ENCODE measurements at places on chromosomes 5 and 9. TPM values are rescaled to one million over a fixed set of nuclear protein-coding genes. Genes with fewer than 3 reads are reported as not detected.

FOXI1 gene
- not detected for total RNA-seq

- no peak for DNase-seq
Measured at GRCh38 chr5:141484641-141485311, at the start of gene PCDHGC4. Gene PCDHGC4, plus strand, starts transcription at chr5:141485030. Its CDS starts 144 bp downstream, at chr5:141485174.

GRCh38 chr5:143886096-143886495, 74.1 kb downstream of the HMHB1 start:
- no peak for DNase-seq

TRIM32 gene
- 7.4 TPM for total RNA-seq

- DNase-seq: no peak
Measured at GRCh38 chr5:80804332-80804731, 149.5 kb upstream of the DHFR start.

- no peak for DNase-seq
Measured at GRCh38 chr5:61327760-61328753, 4.0 kb upstream of the ZSWIM6 start.

KIF12 gene
- total RNA-seq: 0.10 TPM

DNA sequence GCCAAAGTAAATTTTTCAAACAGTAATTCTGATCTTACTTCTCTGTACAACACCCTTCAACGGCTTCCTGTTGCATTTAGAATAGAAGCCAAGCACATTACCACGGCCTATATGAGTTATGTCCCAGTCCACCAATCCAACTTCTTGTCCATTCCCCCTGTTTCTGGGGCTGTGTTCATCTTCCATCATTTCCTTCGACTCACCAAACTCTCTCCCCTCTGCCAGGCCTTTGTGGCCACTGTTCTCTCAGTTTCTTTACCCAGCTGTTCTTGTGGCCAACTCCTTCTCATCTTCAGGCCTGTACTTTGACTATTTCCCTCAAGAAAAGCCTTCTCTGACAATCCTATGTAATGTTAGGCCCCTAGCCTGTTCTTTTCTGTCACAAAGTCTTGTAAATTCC, 259.4 kb upstream of the EFNA5 start:
- no peak for DNase-seq

GRCh38 chr9:96660692-96661248, 5.7 kb upstream of the PRXL2C start:
- DNase-seq: no peak

PCDHGB5 gene
- total RNA-seq: 0.26 TPM

SOWAHA gene
- total RNA-seq: not detected

DNA sequence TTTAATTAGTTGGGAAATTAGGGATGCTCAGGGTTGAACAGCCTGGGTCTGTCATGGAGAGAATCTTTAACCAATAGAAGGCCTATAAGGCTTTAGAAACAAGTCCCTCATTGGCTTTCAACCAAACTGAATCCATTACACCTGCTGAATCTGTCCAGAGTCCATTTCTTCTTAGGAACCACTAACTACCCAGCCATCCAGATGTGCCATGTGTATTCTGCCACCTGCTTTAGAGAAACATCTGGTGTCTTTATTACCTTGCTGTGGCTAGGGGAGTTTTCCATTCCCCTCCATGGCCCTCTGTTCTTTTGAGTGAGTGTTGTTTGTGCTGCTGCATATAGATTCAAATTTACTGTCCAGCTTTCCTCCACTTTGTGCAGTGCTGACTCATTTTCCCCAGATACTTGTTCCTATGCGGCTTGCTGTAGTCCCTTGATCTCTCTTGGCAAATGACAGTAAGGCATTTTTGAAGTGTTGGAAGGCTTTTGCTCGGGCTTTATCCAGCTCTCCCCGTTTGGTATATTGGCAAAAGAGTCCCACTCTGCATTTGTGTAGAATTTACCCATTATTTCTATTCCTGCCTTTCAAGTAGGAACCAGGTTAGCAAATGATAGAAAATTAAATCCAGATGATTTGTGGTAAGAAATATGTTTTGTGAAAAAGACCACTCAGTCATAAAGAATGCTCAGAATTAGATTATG, 54.6 kb downstream of the NLN start:
- DNase-seq: no peak

- DNase-seq: peak; percentile 69
Measured at GRCh38 chr5:132425009-132425937, 55.8 kb downstream of the SLC22A5 start.

SPATA31D4 gene
- not detected for total RNA-seq

DNA sequence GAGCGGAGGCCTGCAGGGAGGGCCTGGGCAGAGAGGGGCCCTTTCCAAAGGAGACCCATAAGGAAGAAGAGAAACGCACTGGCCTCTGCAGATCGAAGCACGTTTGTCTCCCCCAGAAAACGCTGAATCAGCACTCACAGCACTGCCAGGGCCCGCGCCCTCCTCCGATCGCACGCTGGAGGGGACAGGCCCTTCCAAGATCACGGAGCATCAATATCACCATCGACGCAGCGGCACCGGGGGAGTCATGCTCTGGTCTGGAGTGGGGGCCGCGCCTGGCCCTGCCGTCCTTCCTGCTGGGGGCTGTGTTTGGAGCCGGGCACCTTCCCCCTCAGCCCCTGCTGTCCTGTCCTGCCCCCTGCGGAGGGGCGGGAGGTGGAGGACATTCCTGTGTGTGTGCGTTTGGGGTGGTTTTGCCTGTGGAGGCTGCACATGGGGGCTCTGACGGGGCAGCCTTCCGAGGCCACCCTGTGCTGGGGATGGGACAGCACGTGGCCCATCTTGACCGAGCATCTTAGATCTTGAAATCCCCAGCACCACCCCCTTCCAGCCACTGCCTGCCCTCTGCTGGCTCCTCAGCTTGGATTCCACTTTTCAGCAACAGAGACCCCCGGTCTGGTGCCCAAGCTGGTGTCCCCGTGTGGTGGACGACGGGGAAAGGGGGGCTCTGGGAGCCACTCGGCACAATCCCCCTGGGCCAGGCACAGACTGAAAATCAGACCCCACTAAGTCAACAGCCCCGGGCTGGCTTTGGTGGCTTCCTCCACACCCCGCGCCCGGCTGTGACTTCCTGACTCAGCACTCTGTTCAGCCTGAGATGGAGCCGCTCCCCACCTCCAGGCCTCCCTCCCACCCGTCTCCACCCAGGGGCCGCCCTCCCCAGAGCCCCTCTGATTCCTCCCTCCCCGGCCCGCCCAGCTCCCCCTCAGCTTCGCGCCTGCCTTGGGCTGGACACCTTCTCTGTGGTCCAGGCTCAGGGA, 8.3 kb downstream of the TMEM250 start:
- DNase-seq: peak; percentile 30

GRCh38 chr9:86178503-86178902, 79.1 kb upstream of the GOLM1 start:
- DNase-seq: no peak

DNA sequence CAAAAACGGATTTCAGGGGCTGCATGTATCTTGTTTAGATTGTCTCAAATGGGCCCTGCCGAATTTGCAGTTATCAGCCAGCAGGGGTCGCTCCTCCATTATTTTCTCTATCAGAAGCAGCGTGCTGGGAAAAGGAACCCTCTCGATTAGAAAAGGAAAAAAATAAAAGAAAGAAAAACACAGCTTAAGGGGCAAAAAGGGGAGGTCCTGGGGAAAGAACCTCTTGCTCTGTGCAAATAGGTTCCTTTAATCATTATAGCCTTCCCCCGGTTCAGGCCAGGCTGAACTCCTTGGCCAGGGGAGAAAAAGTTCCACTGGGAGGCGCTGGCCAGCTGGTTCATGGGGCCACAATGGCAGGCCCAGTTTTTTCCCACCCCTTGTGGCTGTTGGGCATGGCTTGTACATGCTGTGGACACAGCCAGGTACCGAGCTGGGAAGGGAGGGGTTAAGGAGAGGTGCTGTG, 25.0 kb upstream of the CAPSL start:
- DNase-seq: no peak

DNA sequence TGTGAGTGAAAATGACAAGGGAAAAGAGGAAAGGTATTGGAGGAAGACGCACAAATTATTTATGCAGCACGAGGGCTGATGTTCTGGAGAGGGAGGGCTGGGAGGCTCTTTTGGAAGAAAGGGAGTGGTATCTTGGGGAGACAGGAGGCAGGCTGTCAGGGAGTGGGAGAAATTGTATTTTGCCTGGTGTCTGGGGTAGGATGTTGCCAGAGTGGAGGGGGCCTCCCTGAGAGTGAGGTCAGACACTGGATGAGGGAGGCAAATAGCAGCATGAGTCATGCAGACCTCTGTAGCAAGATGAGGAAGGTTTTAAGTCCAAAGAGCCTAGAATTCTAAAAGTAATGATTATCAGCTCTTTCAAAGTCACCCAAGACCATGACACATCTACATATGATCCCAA, 158.0 kb downstream of the DMRT2 start:
- no peak for DNase-seq

GRCh38 chr9:93048566-93049448, 9.7 kb upstream of the SUSD3 start:
- no peak for DNase-seq

DNA sequence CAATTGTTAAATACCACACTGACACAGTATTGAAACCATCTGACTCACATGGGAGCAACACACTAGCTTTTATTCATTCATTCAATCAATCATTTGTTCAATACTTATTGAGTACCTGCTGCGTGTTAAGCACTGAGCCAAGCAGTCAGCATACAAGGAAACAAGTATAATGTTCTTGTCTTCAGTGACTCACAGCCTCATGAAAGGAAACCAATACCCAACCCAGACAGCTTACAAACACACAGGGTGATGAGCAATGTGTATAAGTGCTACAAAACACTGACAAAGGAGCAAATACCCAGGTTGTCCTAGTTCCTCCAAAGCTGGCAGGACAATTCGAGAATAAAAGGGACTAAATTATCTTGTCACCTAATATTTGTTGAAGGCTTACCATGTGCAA, 67.6 kb upstream of the RASEF start:
- no peak for DNase-seq

DNA sequence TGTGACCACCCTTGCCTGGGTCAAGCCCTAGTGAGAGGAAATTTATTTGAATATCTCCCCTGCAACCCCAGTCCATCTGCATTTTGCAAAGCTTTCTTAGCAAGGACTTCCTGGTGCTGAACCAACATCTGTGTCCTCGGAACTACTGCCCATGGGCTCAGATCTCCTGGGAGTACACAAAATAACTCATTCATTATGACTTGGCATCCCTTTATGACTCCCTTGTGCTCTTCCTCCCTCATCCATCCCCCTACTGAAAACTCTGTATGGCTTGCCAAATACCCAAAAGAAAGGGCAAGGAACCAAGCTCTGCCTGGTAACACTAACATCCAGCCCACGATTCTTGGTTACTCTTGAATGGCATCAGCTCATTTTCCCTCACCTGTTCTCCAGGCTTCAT, 368.5 kb downstream of the NTRK2 start:
- no peak for DNase-seq

- DNase-seq: no peak
Measured at GRCh38 chr5:1961952-1962595, 79.3 kb upstream of the IRX4 start.

PCDHGB1 gene
- total RNA-seq: not detected

LCN12 gene
- total RNA-seq: 0.49 TPM

SMIM32 gene
- total RNA-seq: not detected

PDE6A gene
- not detected for total RNA-seq

- no peak for DNase-seq
Measured at GRCh38 chr5:131563434-131564228, 71.4 kb downstream of the RAPGEF6 start.

TMEM252 gene
- not detected for total RNA-seq

All from activated T-cell treated with anti-CD3 and anti-CD28 coated beads, Interleukin-2, amount 50 U/mL, for 4 hours (primary cell).